ENCODE measurements at places on chromosomes 2 and 18. TPM values are rescaled to one million over a fixed set of nuclear protein-coding genes. Genes with fewer than 3 reads are reported as not detected.

CLIP4 gene
- total RNA-seq: 39.9 TPM

EHD3 gene
- total RNA-seq: 5.9 TPM

RESP18 gene
- not detected for total RNA-seq

TRAPPC8 gene
- total RNA-seq: 39.9 TPM

OSR1 gene
- total RNA-seq: not detected

SERPINB3 gene
- total RNA-seq: not detected

CYP1B1 gene
- total RNA-seq: 0.18 TPM

UGT1A3 gene
- total RNA-seq: not detected

PRR30 gene
- total RNA-seq: not detected

COLEC12 gene
- 0.94 TPM for total RNA-seq

COL6A3 gene
- 497 TPM for total RNA-seq

SLC9A4 gene
- total RNA-seq: not detected

ASXL3 gene
- total RNA-seq: not detected

DUSP19 gene
- total RNA-seq: 1.6 TPM

VSNL1 gene
- total RNA-seq: not detected

All from endothelial cell of coronary artery (primary cell).